ENCODE measurements at places on chromosomes 12 and 14. TPM values are rescaled to one million over a fixed set of nuclear protein-coding genes. Genes with fewer than 3 reads are reported as not detected.

The AKAP6 gene
- 0.84 TPM for total RNA-seq

The WSB2 gene
- 39.5 TPM for total RNA-seq

The HOXC9 gene
- 1.1 TPM for total RNA-seq

The RILPL1 gene
- total RNA-seq: 3.9 TPM

The NR4A1 gene
- total RNA-seq: 4.6 TPM

The COCH gene
- 79.3 TPM for total RNA-seq

The SSPN gene
- total RNA-seq: not detected

The ALX1 gene
- not detected for total RNA-seq

The COQ6 gene
- total RNA-seq: 18.9 TPM

The LRP1 gene
- 14.7 TPM for total RNA-seq

The SLC15A4 gene
- 17.3 TPM for total RNA-seq
